NCI-H524 treated with DMSO at 0.1 percent for 48 hours (cell line): ENCODE measurements at places on chromosomes 6 and 20.

DNA sequence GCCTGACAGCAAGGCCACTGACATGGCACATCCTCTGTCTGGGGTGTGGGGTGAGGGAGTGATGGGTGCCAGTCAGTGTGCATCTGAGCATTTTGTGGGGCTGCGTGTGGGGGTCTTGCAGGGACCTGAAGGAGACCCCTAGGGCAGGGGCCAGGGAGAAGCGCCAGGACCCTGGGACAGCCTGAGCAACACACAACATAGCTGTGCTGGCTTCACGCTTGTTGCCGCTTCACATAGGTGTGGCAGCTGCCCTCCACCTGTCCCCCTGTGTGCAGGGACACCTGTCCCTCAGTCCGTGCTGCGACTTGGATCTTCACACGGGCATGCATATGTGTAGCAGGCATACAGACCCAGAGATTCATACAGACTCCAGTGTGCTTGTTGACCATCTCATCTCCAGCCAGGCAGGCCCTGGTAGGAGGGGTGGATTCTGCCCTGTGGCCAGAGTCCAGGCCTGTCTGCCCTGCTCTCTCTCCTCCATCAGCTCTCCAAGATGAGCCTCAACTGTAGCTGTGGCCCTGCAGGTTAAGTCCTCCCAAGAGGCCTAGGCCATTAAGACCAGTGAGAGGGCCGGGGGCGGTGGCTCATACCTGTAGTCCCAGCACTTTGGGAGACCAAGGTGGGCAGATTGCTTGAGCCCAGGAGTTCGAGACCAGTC, 3.2 kb upstream of the NPBWR2 start:
- no peak for DNase-seq

GRCh38 chr20:52622081-52622480, 350.1 kb upstream of the TSHZ2 start:
- DNase-seq, result no peak

DNA sequence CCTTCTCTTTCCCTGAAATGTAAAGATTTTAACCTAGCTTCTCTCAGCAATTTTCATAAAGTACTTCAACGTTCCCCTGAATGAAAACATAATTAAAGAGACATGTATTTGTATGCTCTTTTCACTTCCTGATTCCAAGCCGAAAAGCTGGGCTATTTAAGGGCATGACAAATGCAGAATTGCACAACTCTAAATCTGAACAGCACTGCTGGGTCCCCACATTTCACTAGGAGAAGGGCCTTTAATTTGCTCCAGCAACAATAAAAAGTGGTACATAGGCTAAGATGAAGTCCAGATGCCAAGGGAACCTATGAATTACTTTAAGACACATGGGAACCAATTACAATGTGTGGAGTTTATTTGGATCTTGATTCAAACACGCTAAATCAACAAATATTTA, 42.0 kb downstream of the IRAK1BP1 start:
- no peak for DNase-seq

DNA sequence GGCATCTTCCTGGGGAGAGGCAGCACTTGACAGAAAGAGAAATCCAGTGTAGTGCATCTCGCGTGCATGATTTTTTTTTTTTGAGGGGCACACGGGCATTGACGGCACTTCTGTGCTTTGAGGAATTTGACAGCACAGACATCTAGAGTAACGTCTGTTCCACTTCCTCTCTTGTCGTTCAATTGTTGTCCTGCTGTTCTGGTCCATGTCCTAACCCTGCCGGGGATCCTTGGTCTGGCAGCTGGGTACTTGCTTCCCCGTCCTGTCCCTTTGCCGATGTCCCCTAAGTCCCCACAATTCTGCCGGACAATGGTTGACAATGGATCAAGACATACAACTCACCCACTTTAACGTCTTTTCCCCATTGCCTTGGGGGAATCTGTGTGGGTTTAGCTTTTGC, 46.0 kb upstream of the NAA20 start:
- DNase-seq, result no peak

- no peak for DNase-seq
These were observed 106.5 kb upstream of the NT5E start for GRCh38 chr6:85343428-85343827.

- DNase-seq, result no peak
These were observed 75.1 kb downstream of the PAX1 start for GRCh38 chr20:21780528-21780927.

DNA sequence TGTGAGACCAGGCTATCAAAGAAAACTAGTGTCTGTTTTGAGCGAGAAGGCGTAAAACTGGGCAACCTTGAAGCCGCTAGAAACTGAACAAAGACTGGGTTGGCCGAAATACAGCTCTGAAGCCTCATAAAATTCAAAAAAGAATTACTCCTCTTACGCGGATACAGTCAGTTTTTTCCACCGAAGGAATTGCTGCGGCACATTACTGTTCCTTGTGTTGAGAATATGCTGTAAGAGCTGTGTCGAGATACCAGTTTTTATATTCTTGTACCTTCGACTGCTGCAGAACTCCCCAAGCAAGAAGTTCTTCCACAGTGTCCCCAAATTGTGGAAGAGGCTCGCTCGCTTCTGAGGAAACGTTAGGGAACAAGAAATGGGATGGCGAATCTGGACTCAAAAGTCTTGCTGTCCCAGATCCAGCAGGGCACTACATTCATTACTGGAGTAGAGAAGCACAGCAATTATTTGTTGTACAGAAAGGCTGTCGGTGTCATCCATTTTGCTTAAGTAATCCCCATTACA, 523 bp upstream of the COX7A2 start:
- DNase-seq, result no peak

- no peak for DNase-seq
These were observed 118.1 kb upstream of the MAFB start for GRCh38 chr20:40806929-40807820.

DNA sequence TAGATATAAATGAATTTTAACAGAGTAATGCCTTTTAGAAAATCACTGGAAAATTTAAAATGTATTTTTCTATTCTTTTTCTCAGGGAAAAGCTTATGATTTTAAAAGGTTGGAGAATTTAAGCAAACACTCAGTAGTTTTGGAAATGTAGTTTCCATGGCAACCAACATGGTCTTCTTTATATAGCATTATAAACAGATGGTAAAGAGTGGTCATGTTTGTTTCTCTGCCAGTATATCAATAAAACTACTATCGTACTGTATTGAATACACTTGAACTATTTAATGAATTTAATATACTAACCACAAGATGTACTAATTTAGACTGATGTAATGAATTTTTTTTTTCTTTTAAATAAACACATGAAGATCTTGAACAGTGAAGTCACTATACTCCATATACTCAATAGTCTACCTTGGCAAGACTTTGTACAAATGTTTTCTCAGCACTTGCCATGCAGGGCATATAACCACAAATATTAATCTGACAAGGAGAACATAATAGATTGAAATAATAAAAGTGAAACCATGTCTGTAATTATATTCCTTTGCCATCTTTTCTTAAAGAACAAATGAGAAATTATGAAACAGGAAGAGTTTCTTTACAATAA, 105.5 kb downstream of the PDSS2 start:
- DNase-seq, result no peak

GRCh38 chr6:135962731-135963130, 111.2 kb downstream of the PDE7B start:
- no peak for DNase-seq

DNA sequence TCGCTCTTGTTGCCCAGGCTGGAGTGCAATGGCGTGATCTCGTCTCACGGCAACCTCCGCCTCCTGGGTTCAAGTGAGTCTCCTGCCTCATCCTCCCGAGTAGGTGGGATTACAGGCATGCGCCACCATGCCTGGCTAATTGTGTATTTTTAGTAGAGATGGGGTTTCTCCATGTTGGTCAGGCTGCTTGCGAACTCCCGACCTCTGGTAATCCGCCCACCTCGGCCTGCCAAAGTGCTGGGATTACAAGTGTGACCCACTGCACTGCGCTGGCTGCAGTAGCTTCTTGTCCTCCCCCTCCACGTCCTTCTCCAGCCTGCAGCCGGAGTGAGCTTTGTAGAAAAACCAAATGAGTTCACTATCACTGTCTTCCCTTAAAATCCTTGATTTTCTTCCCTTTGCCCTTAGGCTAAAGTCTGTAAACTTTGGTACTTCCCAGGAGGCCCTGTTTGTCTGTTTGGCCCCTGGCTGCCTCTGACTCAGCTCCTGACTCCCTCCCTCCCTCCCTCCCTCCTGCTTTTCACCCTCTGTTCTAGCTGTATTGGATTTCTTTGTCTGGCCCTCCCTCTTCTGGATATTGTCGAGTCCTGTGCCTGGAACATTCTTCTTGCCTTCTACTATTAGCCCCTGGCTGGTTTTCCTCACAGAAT, 12.9 kb downstream of the PARD6B start:
- no peak for DNase-seq

DNA sequence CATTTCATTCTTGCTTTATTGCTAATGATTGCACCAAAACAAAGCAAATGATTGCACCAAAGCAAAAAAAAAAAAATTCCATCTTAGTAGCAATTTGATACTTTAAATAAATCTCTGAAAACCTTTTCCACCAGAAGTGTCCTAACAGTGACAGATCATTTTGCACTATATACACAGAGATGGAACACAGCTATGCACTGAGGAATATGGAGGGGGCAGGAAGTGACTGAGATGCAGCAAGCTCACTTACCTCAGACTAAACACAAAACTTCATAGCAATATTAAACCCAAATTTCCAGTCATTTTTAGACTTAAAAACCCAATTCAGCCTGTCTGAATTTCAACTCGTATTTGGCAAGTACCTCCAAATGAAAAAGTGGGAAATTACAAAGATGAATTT, 41.2 kb downstream of the HIVEP2 start:
- no peak for DNase-seq

DNA sequence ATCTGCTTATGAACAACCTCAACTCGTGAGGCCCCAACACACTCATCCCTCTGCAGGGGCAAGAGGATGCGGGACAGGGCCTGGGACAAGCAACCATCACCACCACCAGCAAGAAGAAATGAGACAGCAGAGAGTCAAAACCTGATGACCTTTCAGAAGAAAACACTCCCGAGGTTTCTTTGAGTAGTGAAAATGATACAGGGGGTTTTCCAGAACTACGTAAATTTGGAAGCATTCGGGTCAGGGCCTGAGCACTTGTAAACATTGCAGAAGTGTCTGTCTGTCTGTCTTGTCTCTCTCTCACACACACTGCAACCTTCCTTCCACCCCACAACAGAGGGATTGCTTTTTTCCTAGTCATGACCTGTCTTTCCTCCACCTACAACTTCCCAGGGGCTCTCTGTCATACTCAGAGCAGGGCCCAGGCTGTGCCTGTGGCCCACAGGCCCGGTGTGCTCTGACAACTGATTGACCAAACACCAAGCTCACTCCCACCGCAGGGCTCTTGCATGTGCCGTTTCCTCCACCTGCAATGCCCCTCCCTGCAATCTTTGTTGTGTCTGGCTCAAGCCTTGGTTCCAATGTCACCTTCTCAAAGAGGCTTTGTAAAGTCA, 90.9 kb downstream of the BMP7 start:
- DNase-seq, result no peak

DNA sequence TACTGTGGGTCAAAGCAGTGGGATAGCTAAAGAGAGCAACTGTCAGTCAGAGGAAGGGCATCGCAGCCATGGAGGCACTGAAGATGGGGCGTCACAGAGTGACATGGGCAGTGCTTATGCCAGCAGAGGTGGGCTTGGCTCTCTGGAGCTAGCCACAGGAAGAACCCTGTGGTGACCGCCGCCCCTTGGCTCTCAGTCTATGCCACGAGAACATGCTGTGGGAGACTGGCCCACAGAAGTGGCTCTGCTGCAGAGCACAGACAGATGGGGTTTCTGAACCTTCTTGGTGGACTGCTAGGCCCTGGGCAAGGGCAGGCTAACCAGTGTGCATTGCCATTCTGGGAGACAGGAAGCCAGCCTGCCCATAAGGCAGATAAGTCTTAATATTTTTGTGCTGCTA, 290.0 kb upstream of the SUPT3H start:
- no peak for DNase-seq

DNA sequence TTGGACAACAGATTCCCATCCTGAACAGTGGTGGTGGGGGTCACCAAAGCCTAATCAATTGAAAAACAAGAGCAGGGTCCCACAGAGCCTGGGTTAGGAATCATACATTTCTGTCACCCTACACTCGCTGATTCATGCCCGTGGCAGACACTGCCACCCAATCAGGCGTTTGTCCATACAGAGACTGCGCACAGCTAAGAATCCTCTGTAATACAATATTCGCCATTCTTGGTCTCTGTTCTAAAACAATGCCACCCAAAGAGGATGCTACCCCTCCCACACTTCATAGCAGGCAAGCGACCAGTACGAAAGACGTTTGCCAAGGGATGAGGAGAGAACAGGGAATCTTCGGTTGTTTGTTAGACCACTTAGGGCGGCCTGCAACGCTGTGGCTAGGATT, 28.1 kb upstream of the SLC22A23 start:
- DNase-seq, result no peak

GRCh38 chr6:159874435-159874834, 16.4 kb upstream of the MAS1 start:
- no peak for DNase-seq

GRCh38 chr6:138847884-138848283, 52.0 kb downstream of the ECT2L start:
- no peak for DNase-seq

GRCh38 chr6:107490566-107491137, 735 bp downstream of the SOBP start:
- no peak for DNase-seq

GRCh38 chr6:53618219-53618618, 47.3 kb downstream of the KLHL31 start:
- DNase-seq, result no peak

GRCh38 chr6:64293298-64293697, 657.7 kb downstream of the PHF3 start:
- no peak for DNase-seq

GRCh38 chr6:3869632-3870527, 20.7 kb downstream of the FAM50B start:
- DNase-seq, result no peak

- no peak for DNase-seq
These were observed 127.6 kb upstream of the SNX9 start for GRCh38 chr6:157695301-157696040.

DNA sequence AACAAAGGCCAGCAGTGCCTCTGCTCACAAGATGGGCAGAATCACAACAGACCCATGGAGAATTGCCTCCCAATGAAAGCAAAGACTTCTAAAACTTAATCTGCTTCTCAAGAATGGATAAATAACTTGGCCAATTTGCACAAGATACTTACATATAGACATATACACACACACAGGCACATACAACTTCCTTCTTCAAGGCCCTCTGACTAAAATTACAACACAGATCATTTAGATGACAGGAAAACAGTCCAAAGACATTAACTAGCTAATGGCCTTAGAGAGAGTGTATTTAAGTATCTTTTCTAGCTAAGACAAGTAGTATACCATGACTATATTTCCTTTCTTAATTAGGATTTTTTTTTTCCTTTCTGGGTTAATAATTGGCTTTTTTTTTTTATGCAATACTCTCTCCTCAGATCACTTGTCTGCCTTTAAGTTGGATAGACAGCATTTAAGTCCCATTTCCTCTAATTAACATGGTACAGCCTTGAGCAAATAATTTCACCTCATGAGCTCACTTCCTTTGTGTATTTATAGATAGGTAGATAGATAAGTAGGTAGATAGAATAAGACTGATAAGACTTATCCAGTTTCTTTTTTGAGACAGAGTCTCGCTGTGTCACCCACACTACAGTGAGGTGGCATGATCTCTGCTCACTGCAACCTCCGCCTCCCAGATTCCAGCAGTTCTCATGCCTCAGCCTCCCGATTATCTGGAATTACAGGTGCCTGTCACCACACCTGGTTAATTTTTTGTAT, 70.0 kb downstream of the NRSN1 start:
- DNase-seq, result no peak
